ENCODE measurements at places on chromosomes 4 and X.

DNA sequence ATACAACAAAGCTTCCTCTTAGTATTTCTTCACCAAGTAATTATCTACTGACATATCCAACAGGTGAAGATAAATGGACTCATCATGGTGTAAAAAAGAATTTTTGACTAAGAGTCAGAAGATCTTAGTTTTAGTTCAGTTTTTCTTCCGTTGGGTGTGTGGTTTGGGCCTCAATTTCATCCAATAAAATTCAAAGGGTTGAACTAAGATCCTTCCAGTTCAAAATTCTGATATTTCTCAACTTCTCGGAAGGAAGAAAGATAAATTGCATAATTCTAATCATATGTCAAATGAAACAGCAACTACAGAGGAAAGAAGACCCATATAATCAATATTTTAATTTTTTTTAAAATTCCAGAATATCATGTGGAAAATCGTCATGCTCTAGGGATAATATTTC is 192.7 kb downstream of the SPRY1 start:
- no peak for DNase-seq

GRCh38 chr4:15755321-15756155 is 22.6 kb upstream of the CD38 start:
- peak; percentile 52 for DNase-seq

DNA sequence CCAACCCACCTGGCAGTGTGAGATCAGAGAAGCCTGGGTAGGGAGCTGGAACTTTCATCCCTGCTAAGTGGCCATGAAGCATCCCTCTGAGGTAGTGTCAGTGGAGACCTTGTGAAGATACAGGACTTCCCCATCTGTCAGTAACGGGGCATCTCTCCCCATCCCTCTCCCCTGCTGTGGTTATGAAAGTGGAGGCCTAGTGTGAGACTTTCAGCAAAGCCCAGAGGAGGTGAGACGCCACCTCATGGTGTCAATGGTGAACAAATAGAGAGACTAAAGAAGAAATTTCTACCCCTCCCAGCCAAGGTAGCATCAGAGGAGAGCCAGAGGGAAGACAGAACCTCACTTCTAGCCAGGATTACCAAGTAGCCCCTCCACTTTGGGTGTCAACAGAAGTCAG is 150.2 kb downstream of the VEGFC start:
- no peak for DNase-seq

DNA sequence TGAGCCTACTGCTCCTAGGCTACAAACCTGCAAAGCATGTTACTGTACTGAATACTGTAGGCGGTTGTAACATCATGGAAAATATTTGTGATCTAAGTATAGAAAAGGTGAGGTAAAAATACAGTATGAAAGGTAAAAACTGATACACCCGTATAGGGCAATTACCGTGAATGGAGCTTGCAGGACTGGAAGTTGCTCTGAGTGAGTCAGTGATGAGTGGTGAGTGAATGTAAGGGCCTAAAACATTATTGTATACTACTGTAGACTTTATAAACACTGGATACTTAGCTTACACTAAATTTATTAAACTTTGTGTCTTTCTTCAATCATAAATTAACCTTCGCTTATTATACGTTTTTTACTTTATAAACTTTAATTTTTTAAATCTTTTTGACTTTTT is 3.7 kb downstream of the KIF4A start:
- DNase-seq: no peak

- DNase-seq: no peak
Measured at GRCh38 chrX:47172971-47173792, 20.4 kb upstream of the UBA1 start.

DNA sequence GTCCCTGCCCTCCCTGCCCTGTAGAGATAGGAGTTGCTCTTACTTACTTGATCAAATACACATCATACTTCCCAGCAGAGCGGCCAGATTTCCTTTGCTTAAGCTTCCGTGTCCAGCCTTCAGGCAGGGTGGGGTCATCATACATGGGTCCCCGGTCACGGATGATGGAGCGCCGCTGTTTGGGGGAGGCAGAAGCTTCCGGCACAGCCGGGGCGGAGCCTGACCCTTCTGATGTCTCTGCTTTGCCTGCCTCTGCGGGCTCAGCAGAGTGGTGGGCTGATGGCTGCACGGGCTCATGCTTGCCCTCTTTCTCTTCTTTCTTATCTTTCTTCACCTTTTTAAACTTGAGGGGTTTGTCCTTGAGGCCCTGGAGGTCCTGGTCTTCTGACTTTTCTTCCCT is 12.5 kb upstream of the IRAK1 start:
- DNase-seq: no peak

DNA sequence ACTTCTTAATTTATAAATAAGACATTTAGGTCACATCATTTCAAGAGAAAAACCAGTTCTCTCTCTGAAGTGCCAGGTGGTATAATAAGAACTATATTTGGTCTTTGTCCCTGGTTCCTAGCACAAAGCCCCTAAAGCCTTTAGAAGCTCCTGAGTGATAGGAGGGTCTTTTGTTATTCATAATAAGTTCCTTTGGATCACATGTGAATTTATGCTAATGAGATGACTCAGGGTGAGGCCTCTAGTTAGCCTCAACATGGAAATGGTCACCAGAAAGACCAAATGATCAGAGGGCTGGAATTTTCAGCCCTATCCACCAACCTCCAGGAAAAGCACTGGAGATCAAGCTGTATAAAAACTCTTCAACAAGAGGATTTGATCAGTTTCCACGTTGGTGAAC is 68.1 kb upstream of the BLTP1 start:
- DNase-seq: no peak

DNA sequence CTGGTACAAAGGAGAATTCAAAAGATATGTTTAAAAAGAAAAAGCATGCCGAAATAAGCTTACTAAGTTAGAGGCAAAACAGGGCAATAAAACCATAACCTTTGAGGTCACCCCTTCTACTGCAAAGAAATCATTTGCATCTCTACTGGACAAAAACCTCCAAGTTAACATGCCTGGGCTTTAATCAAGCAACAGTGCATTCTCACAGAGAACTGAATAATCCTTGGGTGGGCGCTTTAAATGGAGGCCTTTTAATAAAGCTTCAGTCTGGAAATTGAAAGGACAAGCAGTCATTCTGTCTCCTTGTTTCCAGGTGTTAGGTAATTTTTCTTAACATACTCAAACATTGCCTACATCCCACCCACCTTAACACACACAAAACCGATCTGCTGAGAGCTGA is 34.6 kb upstream of the SMS start:
- DNase-seq: no peak

DNA sequence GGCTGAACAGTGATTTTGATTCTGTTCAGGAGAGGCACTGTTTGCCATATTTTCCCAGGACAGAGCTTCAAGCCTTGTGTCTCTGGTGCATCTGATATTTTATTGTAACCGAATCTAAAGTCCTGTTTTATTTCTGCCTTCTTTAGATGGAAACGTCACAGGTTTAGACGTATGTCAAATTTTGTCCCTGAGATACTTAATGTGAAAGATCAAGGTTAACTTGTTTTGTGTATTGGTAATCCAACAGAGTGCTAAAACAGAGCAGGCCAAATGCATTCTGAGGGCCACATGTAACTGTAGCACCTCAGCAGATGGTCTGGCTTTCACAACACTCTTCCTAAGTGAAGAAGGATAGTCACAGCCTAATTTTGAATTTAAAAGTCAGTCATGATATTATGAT is at the start of gene GNRHR:
Gene GNRHR, minus strand, starts transcription at position 101 of the 400 bp plus-strand sequence. Its CDS starts 53 bp downstream, at position 48.
- no peak for DNase-seq
